ENCODE measurements at places on chromosomes 11 and 22.

DNA sequence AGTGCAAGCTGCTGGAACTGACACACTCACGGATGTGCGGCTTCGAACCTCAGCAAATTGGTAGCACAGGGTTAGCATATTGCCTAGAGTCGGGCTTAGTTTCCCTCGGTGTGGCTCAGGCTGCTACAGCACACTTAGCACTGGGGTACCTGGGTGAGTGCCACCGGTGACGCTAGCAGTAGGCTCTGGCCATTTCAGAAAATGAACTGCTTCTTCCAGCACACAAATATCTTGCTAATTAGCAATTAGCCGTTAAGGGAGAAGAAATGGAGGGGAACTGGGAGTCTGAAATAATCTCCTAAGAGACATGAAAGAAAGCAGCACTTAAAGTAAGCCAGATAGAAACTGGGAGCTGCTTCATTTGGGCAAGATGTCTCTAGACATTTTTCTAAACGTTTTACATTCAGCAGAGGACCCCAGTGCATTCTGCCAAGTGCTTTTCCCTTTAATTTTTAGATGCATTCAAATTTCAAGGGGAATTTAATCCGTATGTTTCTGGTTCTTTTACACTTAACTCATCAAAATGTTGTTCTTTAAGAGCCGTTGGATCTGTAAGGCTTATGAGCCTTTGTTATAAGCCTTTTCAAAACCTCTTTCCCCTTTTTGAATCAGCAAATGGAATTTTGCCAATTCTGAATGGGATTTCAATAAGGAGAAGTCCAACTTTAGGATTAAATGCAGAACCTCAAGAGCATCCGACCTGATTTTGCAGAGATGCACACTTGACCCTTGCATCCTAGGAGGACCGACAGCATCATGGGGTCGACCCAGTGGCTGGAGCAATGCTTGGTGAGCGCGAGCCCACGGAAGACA, 708.1 kb downstream of the NTM start:
- peak; percentile 43 for DNase-seq

- DNase-seq, result no peak
These were observed 32.9 kb upstream of the SYT13 start for GRCh38 chr11:45319077-45319476.

DNA sequence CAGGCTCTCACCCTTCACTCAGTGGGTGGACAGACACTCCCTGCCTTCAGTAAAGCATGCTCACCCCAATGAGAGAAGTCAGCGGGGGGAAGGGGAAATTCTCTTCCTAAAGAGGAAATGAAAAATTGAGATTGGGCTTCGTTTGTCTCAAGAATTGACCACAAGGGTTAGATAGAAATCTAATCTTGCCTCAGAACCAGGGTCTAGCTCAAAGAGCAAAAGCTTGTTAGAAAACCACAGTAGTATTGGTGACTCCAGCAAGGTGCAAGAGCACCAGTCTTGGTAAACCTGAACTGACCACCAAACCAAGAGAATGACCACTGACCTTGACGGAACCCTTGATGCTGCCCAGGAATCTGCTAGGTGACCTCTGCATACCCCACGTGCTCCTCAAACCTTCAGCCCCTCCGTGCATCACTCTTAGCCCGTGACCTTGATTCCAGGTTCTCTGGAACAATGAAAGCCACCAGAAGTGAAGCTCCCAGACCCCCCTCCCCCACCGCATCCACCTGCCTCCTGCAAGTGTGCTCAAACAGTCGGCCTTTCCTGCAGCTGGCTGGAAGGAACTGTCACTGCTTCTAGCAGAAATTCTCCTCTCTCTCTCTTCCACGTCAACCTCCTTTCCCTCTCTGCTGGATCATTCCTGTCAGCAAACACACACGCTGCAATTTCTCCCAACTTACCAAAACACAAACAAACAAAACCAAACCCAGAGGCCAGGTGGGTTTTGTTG, 3.1 kb upstream of the TMA7B start:
- peak; percentile 69 for DNase-seq

GRCh38 chr11:40027720-40028119, 1431.7 kb downstream of the LRRC4C start:
- no peak for DNase-seq

DNA sequence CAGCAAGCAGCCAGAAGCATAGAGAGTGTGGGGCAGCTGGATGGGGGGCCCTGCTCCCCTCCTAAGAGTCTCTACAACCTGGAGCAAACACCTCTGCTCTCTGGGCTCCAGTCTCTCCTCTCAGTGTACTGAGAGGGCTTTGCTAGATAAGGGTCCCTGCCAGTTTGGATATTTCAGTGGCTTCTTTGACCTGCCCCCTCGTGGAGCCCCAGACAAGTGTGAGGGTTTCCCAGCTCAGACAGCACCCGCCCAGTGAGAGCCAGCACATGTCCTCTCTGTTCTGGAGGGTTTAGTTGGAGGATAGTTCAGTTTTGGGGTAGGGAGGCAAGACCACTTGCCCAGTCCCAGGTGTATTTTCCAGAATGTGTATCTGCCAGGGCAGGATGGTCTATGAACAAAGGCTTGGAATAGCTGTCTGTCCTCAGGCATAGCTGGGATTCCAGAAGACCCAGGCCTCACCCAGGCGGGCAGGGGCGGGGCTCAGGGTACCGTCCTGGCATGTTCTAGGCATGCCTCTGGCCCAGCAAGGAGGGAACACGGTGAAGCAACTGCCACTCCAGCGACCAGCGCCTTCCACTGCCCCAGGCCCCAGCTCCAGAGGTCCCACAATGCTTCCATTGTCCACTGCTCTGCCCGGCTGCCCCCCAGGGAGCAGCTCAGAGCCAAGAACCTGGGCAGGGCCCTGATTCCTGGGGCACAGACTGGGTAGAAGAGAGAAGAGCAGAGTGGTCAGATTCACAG, 7.5 kb upstream of the MICALL1 start:
- no peak for DNase-seq

- no peak for DNase-seq
These were observed 44.9 kb downstream of the AAMDC start for GRCh38 chr11:77865805-77866204.

DNA sequence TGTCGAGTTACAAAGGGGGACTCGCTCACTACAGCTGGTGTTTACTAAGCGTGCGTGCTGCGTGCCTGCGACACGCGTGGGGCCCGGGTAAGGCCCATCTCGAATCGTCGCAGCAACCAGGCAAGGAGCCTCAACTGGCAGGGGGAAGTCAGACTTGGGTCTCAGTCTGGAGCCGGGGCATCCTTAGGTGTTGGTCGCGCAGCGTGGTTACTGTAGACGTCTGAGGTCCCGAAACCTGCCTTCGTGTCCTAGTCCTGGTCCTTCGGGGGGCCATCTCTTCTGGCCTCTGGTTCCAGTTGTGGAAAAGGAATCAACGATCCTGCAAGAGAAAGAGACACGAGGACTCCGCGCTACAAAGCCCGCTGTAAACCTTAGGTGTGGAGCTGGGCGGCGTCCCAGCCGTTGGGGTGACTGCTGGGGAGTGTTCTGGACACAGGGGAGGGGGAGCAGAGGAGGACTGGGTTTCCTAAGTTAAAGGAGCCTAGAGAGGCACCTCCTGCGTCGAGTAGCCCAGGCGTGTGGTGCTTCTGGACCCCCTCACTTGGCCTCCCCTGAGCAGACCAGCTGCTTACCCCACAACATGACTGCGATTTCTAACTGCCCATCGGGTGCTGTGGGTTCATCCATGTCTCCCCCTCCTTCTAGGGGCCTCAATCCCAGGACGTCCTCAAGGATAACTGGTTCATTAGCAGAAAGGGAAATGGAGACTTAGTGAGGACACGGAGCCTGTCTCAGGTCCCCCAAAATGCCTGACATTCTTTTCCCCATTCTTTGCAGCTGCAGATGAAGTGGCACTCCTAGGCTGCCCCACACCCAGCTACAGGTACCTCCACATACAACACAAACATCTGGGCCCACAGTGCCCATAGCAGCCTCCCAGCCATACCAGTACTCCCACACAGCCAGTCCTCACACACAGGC, 4.9 kb upstream of the WNT11 start:
- no peak for DNase-seq

DNA sequence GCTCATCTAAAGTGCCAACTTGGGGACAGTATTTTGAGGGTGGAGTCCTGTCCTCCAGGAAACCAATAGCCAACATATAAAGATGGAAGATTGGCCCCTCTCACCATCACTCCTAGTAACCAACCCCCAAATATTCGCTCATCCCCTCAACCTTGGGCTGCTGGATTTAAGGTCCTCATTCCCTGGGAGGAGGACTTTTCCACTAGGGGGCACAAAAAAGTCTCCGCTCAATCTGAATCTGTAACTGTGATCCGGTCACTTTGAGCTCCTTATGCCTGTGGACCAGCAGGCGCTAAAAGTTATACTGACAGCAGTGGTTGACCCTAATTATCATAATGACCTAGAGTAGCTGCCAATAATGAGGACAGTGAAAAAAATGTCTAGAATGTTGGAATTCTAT, 20.5 kb upstream of the CLPB start:
- no peak for DNase-seq

- no peak for DNase-seq
These were observed 27.9 kb downstream of the SBF1 start for GRCh38 chr22:50446708-50447575.

GRCh38 chr22:38540701-38541100, 29.3 kb downstream of the DMC1 start:
- DNase-seq, result no peak

- DNase-seq, result no peak
These were observed 6.1 kb downstream of the SMIM45 start for GRCh38 chr22:41957941-41958556.

GRCh38 chr22:23565915-23566704, 14.0 kb downstream of the IGLL1 start:
- DNase-seq, result no peak
